NAMALWA (cell line): ENCODE measurements at places on chromosomes 7 and 10.

DNA sequence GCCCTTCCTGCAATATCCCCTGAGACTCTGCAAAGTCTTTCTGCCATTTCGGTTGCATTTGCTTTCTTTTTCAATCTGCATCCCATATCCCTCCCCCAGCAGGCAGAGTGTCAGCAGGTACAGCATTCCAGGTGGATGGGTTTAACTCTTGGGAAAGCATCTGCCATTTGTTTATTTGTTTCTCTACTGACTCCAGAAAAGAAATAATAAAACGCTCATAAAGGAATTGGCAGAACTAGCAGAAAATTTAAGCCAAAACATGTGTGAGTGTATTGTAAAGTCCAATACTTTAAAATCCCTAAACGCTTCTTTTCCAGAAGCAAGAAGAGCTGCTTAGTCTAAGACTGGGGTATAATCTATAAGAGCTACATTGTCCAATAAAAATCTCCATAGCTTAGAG lies 393.8 kb downstream of the TNS3 start:
- DNase-seq = no peak

GRCh38 chr10:131480066-131480465 lies 168.5 kb upstream of the TCERG1L start:
- DNase-seq = no peak

GRCh38 chr7:158556721-158557440 lies 30.7 kb downstream of the PTPRN2 start:
- no peak for DNase-seq

DNA sequence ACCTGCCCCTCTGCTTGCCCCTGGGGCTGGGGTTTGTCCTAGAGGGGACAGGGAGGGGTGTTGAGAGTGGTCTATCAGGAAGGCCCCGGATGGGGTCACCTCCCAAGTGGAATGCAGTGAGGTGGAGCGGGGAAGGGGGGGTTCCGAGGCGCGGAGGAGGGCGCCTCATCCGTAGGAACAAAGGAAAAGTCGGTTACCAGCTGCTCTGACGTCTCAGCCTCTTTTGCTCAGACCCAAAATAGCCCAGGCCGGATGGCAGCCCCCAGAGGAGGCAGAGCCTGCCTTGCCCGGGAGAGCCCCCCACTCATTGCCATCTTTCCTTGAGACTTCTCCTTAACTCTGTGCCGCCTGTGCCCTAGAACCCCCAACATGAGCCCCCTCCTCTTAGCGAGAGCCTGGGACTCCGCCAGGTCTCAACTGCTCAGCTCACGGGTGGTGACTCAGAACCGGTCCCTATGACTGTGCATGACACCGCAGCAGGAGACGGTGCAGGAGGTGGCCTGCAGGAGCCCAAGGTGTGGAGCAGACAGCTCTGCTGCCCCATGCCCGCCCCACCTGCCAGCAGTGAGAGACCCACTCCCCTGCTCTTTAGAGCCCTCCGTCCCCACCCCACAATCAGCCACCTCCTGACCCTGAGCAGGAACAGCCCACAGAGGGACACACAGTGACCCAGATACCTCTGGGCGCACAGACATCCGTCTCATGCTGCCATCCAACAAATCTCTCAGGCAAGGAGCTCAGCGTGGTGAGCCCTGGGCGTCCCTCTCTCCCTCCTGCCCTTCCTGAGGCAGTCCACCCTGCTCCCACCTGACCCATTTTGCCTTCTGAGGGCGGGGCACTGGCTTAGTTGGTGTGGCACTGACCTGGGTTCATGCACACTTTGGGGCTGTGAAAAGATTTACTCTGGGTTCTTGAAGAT lies 13.1 kb downstream of the STX1A start:
- no peak for DNase-seq

GRCh38 chr10:105950410-105950809 lies 1214.1 kb downstream of the SORCS1 start:
- DNase-seq = peak; percentile 67

- DNase-seq = no peak
Measured at GRCh38 chr10:4556527-4556926, 269.5 kb upstream of the AKR1E2 start.

- no peak for DNase-seq
Measured at GRCh38 chr10:117053482-117053881, 48.5 kb upstream of the SHTN1 start.

- DNase-seq = no peak
Measured at GRCh38 chr7:104179178-104179577, 28.6 kb downstream of the ORC5 start.

GRCh38 chr10:101056365-101057151 lies 5.2 kb upstream of the KAZALD1 start:
- DNase-seq = no peak

- DNase-seq = no peak
Measured at GRCh38 chr10:98431016-98431415, 15.7 kb downstream of the HPS1 start.

DNA sequence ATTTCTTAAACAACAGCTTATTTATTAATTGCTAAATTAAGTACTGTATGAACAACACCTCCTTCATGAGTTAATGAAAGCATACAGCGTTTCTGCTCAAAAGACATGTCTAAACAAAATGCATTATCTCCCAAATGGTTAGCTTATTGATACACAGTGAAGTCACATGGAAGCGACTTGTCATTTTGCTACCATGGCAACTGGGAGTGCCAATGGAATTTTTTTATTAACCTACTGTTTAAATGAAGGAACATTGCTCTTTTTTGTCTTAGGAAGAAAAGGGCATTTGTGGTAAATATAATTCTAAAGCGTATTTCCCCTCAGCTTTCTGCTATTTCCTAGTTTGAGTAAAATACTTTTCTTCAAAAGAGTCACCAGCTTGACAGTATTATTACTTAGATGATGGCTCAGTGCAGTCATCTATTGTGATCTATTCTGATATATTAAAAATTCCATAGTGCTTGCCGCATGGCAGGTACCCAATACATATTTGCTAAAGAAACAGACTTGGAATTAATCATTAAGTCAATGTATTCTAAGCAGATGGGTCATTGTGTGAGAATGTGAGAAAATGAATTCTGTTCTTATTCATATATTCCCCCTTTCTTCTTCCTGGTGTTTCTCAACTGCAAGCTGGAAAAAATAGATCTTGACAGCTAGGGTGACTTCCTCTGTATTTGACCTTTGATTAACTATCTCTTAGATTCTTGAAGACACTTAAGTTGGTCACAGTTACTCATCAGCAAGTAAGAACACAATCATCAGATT lies 818.3 kb downstream of the MAGI2 start:
- no peak for DNase-seq

- DNase-seq = no peak
Measured at GRCh38 chr10:128614802-128615553, 488.8 kb upstream of the MKI67 start.

DNA sequence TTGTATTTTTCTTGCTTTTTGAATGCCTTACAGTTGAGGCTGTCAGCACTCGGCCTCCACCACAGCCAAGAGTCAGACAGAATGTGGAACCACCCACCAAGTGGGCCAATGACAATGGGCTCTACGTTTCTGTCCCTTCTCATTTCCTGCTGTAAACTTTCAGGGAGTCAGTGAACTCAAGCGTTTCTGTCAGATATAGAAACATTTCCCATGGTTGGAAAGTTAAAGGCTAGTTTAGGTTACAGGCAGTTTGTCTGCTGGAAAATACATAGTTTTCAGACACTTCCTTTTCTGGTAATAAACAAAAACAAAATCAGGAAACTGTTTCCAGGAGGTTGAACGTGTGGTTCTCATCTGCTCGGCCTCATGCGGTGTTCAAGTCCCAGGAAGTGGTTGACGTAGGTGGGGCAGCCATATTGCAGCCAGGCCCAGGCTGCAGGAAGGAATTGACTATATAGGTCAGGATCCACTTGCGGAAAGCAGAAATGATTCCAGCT lies 245.1 kb downstream of the CAMK1D start:
- no peak for DNase-seq

- no peak for DNase-seq
Measured at GRCh38 chr7:880450-880849, 4.1 kb downstream of the GET4 start.

DNA sequence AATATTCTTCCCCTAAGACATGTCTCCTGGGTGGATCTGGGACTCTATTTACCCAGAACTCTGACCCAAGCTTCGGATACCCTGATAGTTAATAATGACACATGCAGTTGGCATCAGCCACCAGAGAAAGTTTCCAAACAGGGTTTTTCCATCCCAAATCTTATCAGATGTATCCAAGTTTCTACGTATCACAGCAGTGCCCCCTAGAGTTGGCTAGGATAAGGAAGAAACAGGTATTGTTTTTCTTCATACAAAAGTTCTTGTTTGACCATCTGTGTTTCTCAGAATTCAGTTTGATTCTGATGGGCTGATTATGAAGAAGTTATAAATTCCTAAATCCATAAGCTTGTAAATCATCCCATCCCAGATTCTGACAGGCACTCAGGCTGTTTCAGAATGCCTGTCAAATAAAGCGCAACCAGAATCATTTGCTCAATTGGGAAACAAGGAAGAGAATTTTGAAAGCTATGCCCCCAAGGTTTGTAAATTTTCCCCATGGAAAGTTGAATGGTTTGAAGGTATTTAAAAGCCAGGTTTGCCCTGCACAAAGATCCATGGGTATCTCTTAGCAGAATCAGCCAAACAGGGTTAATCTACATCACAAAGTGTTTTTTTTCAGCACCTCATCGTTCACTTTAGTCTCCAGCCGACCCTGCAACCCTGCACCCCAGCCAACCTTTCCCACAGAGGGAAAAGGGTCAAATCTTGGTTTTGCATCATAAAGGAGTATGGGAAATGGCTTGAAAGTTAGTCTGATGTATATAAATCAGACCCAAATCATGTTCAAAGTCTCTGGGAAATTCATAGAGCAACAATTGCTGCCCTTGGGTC lies 47.4 kb downstream of the NRAP start:
- DNase-seq = peak; percentile 6

DNA sequence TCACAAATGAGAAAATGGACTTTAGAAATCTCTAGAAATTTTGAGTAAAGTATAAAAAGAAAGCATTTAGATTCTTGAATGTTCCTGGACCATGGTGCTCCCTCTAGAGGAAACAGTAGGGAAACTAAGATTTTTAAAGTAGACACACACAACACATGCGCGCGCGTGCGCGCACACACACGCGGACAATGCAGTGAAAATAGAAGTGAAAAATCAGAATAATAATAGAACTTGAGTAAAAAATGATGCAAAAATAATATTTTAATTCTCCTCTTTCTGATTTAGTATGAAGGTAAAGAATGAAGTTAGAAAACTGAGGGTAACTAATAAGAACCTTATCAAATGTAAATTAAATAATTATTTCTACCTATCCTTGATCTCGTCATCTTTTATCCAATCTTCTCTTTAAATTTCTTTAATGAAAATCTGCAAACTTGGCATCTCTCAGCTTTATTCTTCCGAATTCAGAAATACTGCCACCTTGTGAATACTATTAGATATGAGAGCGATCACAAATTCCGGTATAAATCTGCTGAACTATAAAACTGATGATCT lies 117.0 kb upstream of the AMPH start:
- peak; percentile 33 for DNase-seq

- peak; percentile 61 for DNase-seq
Measured at GRCh38 chr7:91636129-91636724, 244.3 kb downstream of the MTERF1 start.

DNA sequence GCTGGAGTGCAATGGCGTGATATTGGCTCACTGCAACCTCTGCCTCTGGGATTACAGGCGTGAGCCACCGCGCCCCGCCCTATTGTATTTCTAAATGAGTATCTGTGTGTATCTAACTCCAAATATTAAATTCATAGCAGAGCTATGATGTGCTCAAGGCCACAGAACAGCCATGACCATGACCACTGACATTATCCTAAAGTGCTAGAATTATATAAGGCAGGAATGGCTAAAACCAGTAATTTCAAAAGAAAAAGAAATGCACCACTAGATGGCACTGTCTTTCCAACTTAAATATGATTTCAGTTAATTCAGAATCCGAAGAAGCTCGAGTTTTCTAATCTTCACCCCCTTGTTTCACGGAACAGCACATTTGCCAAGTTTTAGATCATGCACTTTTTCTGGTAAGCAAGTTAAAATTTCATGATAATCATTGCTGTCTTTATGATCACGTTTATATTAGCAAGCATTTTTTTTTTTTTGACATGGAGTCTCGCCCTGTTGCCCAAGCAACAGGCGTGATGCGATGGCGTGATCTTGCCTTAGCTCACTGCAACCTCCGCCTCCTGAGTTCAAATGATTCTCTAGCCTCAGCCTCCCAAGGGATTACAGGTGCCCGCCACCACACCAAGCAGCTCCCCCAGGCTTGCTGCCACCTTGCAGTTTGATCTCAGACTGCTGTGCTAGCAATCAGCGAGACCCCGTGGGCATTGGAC lies 65.3 kb downstream of the OR13A1 start:
- peak; percentile 94 for DNase-seq

DNA sequence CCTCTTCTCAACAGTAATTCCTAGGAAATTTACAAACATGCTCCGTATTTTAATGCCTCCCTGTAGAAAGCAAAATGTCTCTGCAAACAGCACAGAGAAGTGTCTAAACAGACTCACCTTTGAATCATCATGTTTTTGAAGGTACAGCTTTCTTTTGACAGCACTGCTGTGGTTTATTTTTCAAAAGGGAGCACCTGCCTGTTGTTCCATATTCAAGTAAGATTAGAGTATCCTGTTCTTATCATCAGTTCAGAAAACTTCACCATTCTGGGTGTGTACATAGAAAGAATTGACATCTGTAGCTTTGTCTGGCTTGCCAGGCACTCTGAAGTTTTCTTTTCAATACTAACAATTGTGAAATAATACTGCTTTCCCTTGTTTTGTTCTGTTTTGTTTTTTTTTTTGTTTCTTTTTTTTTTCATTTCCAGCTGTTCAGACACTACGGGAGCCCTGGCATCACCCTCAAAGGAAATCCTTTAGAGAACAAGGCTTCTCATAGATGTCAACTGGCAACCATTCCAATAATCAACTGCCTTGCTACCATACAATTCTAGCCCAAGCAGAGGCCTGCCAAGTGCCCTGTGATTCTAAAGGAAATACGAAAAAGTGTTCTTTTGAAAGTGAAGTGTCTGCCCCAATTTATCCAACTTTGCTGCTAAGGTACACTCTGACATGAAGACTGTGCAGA lies 275.9 kb downstream of the PRPF18 start:
- DNase-seq = no peak

DNA sequence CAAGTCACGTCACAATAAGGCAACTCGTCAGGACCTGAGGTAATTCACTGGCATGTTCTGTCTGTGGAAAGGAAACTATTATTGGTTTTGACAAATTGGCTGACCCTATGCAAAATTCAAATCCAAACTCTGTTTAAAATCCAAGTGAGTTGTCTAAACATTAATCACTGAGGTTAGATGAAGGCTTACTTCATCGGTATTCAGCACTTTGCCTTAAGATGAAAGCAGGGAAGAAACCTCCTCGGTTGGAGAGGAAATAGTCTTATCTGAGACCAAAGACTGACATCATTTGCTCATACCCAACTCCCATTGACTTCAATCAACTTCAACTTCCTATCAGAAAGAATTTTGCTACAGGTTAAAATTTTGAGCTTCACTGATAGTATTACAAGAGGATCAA lies 355.1 kb upstream of the MBL2 start:
- no peak for DNase-seq

GRCh38 chr10:125023862-125024496 lies 82.1 kb downstream of the ZRANB1 start:
- no peak for DNase-seq

GRCh38 chr7:80159802-80160201 lies 25.2 kb downstream of the GNAI1 start:
- no peak for DNase-seq

GRCh38 chr7:137888241-137888640 lies 41.5 kb upstream of the DGKI start:
- no peak for DNase-seq
